ENCODE measurements at places on chromosomes 2 and 18.

GRCh38 chr2:29000956-29001355 is 19.9 kb downstream of the TOGARAM2 start:
- no peak for DNase-seq

DNA sequence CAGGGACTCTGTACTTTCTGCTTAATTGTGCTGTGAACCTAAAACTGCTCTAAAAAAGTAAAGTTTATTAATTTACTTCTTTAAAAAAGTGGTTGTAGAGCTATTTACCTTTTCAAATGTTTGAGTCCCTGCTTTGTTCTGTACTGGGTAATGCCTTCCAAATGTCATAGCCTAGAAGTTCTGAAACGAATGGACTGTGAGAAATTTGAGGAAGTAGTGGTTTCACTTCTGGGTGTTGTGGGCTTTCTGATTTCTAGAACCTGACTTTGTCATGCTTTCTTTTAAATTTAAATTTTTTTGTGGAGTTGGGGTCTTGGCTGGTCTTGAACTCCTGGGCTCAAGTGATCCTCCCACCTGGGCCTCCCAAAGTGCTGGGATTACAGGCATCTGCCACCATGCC is 44.6 kb downstream of the SMAD4 start:
- no peak for DNase-seq

- DNase-seq: no peak
Measured at GRCh38 chr2:136437461-136437860, 319.5 kb upstream of the CXCR4 start.

- no peak for DNase-seq
Measured at GRCh38 chr2:44295633-44296359, 20.5 kb downstream of the SLC3A1 start.

Measured in activated T-cell treated with anti-CD3 and anti-CD28 coated beads for 24 hours (primary cell).